ENCODE measurements at places on chromosomes 12 and 14. TPM values are rescaled to one million over a fixed set of nuclear protein-coding genes. Genes with fewer than 3 reads are reported as not detected.

The CEBPE gene
- not detected for polyA plus RNA-seq

The POTEM gene
- polyA plus RNA-seq = not detected

The TSHR gene
- polyA plus RNA-seq = not detected

The SPRYD3 gene
- 35.6 TPM for polyA plus RNA-seq

The LHX5 gene
- polyA plus RNA-seq = not detected

The SYNDIG1L gene
- not detected for polyA plus RNA-seq

The TSPAN9 gene
- not detected for polyA plus RNA-seq

The LRFN5 gene
- polyA plus RNA-seq = not detected

The FGFR1OP2 gene
- polyA plus RNA-seq = 95.1 TPM

The SUSD6 gene
- polyA plus RNA-seq = 24.1 TPM

The TEX22 gene
- 1.0 TPM for polyA plus RNA-seq

The STXBP6 gene
- polyA plus RNA-seq = not detected

The ASPG gene
- not detected for polyA plus RNA-seq

The ARL1 gene
- polyA plus RNA-seq = 25.2 TPM

The SELPLG gene
- 429 TPM for polyA plus RNA-seq

The HCAR3 gene
- polyA plus RNA-seq = not detected

The BMP4 gene
- not detected for polyA plus RNA-seq

The MYH6 gene
- not detected for polyA plus RNA-seq

The MYF6 gene
- polyA plus RNA-seq = not detected

The TBX3 gene
- polyA plus RNA-seq = not detected

The LALBA gene
- polyA plus RNA-seq = not detected

The GYS2 gene
- polyA plus RNA-seq = not detected

The NPFF gene
- not detected for polyA plus RNA-seq

The SLC10A1 gene
- polyA plus RNA-seq = not detected

The RACGAP1 gene
- polyA plus RNA-seq = 11.6 TPM

The SMCO2 gene
- polyA plus RNA-seq = not detected

The SERPINA9 gene
- not detected for polyA plus RNA-seq

The OTX2 gene
- polyA plus RNA-seq = not detected

The DNAI7 gene
- polyA plus RNA-seq = not detected
